ENCODE measurements at places on chromosomes 4 and X.

DNA sequence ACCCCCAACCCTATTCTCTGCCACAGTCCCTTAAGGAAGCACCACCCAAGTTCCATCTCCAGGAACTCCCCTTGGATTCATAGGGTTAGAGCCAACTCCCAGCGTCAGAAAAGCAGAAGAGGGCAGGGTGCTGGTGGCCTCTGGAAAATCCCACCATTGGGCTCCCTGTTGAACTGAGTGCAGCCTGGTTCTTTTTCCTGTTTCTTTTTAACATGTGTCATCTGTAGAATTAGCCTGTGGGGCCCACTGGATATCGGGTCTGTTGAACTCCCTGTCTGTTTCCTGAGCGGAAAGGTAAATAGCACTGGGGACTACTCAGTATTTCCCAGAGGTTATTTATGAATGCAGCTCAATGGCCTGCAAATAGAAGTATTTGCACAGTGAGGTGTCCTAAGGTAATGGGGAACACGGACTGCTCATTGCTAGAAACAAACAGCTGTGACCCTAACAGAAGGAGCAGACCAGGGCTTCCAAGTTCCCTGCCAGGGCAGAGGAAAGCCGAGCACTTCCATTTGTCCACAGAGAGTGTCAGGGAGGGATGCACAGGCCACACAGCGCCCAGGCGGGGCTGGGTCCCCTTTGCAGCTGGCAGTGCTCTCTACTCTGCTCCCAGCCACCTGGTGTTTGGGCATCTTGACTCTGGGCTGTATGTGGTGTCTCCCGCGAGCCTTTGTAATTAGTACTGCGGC lies 102.6 kb downstream of the FHDC1 start:
- no peak for DNase-seq

DNA sequence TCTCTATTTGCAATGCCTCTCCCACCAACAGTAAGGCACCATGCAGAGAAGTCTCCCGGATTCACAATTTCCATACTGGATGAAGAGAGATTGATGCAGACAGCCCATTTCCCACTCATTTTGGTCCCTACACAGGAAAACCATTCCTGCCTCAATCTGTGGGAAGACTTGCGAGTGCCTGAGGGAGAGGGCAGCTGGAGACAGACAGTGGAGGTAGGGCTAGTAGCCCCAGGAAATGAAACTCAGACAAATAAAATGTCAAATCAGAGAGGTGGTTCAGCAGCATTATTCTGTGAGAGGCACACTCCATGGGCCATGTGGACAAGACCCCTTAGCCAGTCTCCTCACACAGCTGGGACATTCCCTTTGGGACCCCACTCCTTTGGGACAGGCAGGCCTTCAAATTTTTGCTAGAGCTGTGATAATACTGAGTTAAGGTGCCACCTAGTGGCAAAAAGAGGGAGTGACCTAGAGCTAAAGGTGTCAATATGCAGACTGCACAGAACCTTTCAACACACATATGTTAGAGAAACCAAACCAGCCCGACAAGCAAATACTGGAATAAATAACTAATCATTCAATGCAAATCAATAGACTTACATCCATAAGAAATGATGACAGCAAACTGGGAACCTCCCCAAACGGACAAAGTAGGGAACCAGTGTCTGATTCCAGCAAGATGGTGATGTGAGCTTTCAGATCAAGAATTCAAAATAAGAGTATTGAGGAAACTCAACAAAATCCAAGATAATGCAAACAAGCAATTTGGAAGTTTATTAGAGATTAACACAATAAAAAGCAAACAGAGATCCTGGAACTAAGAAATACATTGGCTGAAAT lies 1865.3 kb upstream of the AGA start:
- DNase-seq: peak; percentile 1

- DNase-seq: no peak
Observed at GRCh38 chr4:103079621-103080020, 3.1 kb upstream of the SLC9B2 start.

GRCh38 chr4:47855350-47855749 lies 17.5 kb upstream of the CORIN start:
- DNase-seq: no peak

- DNase-seq: no peak
Observed at GRCh38 chrX:2650865-2651264, 40.2 kb upstream of the CD99 start.

DNA sequence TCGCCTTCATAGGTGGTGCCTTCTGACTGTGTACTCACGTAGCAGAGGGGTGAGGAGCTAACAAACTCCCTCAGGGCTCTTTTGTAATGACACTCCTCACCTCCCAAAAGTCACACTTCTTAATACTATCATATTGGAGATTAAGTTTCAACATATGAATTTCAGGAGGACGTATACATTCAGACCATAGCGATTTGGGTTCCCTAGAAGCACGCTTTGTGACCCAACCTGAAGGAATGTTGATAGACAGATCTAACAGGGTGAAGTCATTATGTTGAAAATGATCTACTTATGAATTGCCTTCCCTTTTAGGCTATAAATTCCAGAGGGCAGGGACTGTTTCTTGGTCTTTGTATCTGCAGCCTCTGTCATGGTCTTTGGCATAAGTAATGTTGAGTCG lies 3.2 kb upstream of the KLHL34 start:
- DNase-seq: no peak

DNA sequence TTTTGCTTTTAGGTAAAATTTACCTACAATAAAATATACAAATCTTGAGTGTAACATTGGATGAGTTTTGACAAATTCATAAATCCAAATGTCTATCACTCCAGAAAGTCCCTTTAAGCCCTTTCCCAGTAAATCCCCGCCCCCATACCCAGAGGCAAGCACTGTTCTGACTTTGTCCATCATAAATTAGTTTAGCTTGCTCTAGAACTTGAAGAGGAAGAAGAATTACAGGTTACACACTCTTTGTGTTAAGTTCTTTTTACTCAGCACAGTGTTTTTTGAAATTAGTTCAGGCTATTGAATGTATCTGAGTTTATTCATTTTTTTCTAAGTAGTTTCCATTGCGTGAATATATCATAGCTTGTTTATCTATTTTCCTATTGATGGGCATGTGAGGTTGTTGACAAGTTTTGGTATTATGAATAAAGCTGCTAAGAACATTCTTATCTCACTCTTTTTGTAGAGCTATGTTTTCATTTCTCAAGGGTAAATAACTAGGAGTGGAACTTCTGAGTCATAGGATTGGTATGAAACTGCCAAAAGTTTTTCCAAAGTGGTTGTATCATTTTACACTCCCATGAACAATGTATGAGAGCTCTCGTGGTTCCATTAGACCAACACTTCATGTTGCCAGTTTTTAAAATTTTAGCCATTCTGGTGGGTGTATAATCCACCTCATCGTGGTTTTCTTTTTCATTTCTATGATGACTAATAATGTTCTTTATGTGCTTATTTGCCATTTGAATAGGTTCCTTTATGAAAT lies 22.4 kb upstream of the HPSE start:
- no peak for DNase-seq

GRCh38 chrX:48068096-48068887 lies 3.1 kb downstream of the ZNF630 start:
- DNase-seq: no peak

Measured in thymus (tissue), 14 donors.